Osteoblast (primary cell): ENCODE measurements at places on chromosomes 13 and 19.
A peak's percentile ranks its signal among the peaks of the same experiment; 100 is the strongest.

GRCh38 chr19:56118666-56119581 is 2.2 kb downstream of the ZNF787 start:
- peak overlapping the region; percentile 87 for H3K4me3 ChIP-seq
- no peaks in the 10 kb centered on the region for H3K27me3 ChIP-seq
- peaks cover 7% of the 10 kb centered on the region for H3K36me3 ChIP-seq
- peaks cover 17% of the 10 kb centered on the region for H3K4me1 ChIP-seq
- peak overlapping the region; percentile 80 for H3K27ac ChIP-seq

GRCh38 chr13:40220299-40220935 is 446.0 kb downstream of the FOXO1 start:
- H3K27me3 ChIP-seq: peaks cover 5% of the 10 kb centered on the region
- no peak for DNase-seq
- H3K4me3 ChIP-seq: no peak overlapping the region
- H3K36me3 ChIP-seq: no peaks in the 10 kb centered on the region
- H3K4me1 ChIP-seq: peaks cover 13% of the 10 kb centered on the region
- H3K27ac ChIP-seq: no peak overlapping the region

GRCh38 chr13:31119966-31120700 is 41.6 kb downstream of the HSPH1 start:
- DNase-seq: no peak
- no peak overlapping the region for H3K27ac ChIP-seq
- no peak overlapping the region for H3K4me3 ChIP-seq
- no peaks in the 10 kb centered on the region for H3K36me3 ChIP-seq
- peaks cover 84% of the 10 kb centered on the region for H3K27me3 ChIP-seq
- H3K4me1 ChIP-seq: no peaks in the 10 kb centered on the region

- H3K27me3 ChIP-seq: peaks cover 7% of the 10 kb centered on the region
- peak; percentile 91 for DNase-seq
- peaks cover 5% of the 10 kb centered on the region for H3K4me1 ChIP-seq
- H3K4me3 ChIP-seq: peak overlapping the region; percentile 92
- no peaks in the 10 kb centered on the region for H3K36me3 ChIP-seq
These were observed 1.1 kb downstream of the MAB21L1 start for GRCh38 chr13:35475212-35475959.
